ENCODE measurements at places on chromosomes 1 and 21.

DNA sequence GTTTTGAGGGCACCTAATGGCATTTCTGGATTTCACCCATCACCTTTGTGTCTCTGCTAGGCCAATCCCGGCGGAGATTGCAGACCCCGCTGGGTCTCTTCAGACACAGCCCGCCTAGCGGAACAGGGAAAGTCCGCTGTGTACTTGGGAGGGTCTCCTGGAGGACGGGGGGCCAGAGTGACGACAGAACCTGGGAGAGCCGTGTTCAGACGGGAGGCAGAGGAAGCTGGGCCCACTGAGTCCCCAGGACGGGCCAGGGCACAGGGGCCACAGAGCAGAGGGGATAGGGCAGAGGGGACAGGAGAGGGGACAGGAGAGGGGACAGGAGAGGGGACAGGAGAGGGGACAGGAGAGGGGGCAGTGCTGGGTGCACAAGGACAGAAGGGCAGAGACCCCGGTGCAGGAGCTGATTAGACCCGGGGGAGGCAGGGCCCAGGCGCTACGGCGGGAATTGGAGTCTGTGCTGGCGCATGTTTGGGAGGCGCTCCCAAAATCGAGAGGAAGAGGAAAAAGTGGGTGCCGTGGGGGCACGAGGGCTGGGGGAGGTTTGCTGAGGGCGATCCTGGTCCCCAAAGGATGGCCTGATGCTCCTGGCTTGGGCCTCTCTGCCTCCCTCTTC is 12.7 kb downstream of the TRPM2 start:
- DNase-seq, result no peak

GRCh38 chr21:18608226-18608625 is 204.6 kb upstream of the TMPRSS15 start:
- DNase-seq, result no peak

GRCh38 chr21:42071146-42071737 is at the start of gene UMODL1:
Gene UMODL1, plus strand, starts transcription at chr21:42071317. Its CDS starts 0 bp downstream, at chr21:42071317.
- DNase-seq, result no peak

GRCh38 chr21:46544824-46545223 is 60.1 kb downstream of the S100B start:
- DNase-seq, result no peak

GRCh38 chr21:44354001-44354405 is 582 bp downstream of the TRPM2 start:
- no peak for DNase-seq

DNA sequence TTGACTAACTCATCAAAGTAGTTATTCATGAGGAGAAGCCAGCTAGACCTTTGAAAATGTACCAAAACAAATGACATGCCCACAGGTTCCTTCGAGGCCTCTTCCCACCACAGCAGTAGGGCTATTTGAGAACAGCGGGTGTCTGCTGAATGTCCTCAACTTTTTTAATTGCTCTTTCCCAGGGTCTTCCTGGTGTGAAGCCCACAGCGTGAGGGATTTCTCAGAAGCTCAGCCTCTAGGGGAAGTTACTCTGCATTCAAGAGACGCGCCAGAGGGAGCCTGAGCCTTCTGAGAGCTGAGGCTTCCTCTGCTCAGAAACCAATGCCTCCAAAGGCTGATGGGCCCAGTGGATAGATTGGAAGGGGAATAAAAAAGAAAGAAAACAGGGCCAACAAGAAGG is 153.6 kb downstream of the OLFM3 start:
- no peak for DNase-seq

DNA sequence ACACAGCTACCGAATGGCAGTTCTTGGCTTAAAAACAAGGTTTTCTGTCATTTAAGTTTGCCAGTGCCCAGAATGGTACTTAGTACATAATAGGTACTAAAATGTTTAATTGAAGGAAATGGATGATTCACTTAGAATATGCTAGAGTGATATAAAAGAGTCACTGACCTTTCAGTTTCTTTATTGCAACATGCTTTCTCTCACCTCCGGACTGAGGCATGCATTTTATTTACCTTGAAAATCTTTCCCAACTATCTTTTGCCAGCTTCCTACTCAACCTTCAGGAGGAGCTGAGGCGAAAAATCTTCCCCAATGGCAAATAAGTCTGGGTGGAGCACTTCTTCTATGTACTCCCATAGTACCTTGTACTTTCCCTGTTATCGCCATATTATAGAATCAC is 244.9 kb downstream of the ZNF648 start:
- DNase-seq, result no peak

DNA sequence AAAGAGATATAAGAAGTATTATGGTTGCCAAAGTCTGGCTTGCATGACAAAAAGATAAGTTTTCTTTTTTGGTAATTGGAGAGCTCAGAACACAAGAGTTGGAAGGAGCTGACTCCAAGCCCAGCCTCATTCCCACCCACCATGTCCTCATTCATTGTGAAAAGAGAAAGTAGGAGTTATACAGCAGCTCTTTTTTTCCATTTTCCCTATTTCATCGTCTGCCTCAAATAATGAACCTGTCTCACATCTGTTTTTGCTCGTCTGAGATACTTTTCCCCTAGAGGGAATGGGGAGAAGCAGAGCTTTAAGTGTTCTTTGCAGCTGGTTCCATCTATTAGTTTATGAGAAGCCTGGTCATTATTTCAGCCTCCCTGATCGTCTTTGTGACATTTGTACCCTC is 34.7 kb downstream of the AGT start:
- DNase-seq, result no peak

GRCh38 chr1:18999359-18999758 is 42.9 kb upstream of the IFFO2 start:
- no peak for DNase-seq

GRCh38 chr1:111719674-111720132 is 19.5 kb downstream of the INKA2 start:
- DNase-seq, result no peak

DNA sequence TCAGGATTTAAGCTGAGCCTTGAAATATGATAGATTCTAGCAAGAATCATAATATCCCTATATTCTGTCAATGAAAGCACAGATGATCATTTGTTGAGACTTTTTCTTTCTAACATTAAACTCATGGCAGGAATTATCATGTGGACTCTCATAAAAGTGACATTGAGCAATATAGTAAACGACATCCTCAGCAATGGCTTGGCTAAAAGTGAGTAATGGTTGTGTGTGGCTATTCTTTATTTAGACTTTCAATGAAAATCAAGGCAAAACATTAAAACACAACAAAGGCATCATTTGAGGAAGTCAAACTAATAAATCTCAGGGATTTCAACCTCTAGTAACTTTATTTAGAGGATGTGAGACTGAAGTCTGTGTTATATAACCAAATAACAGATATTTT is 257.8 kb upstream of the ADGRL4 start:
- DNase-seq, result no peak

DNA sequence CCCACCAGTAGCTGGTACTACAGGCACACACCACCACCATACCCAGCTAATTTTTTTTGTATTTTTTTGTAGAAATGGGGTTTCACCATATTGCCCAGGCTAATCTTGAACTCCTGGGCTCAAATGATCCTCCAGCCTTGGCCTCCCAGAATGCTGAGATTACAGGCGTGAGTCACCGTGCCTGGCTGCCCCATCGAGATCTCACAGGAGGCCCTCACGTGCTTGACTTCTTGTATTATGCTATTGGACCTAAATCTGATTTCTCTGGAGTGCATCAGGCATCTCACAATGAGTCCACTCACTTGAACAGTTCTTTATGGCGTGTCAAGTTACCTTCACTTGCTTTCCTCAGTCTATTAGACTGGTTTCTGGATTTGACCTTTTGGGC is 9.3 kb upstream of the RSRP1 start:
- no peak for DNase-seq

- no peak for DNase-seq
Observed at GRCh38 chr1:228988664-228989063, 253.4 kb downstream of the RHOU start.

- no peak for DNase-seq
Observed at GRCh38 chr1:235997931-235998330, 67.0 kb downstream of the NID1 start.

GRCh38 chr1:154533952-154534844 is 24.3 kb downstream of the UBE2Q1 start:
- peak; percentile 41 for DNase-seq

GRCh38 chr1:244150665-244151064 is 99.6 kb downstream of the ZBTB18 start:
- peak; percentile 33 for DNase-seq

GRCh38 chr1:93419344-93419743 is 28.6 kb upstream of the FNBP1L start:
- DNase-seq, result no peak

DNA sequence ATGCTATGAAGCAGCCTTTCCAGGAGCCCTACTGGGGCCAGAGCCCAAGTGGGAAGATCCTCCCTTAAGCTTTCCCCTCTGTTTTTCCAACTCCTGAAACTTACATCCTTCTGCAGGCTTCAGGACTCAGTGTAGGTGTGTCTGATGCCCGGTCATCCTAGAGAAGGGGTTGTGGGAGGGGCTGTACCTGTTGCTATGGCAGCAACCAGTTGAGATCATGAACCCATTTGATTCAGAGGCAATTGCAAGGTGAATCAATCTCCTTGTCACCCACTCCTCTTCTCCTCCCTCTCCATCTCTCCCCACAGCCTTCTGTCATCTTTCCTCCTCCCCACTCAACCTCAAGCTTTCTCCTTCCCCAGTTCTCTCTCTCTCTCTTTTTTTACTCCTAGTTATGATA is 151.8 kb downstream of the CACNA1E start:
- DNase-seq, result no peak

Data from GM20000 (cell line).